ENCODE measurements at places on chromosomes 11 and 22. TPM values are rescaled to one million over a fixed set of nuclear protein-coding genes. Genes with fewer than 3 reads are reported as not detected.

Gene OR4P4
- not detected for total RNA-seq

Gene GGTLC3
- not detected for total RNA-seq

Gene NAALADL1
- 32.8 TPM for total RNA-seq

Gene TBC1D22A
- total RNA-seq = 18.9 TPM

Gene PRODH
- 0.72 TPM for total RNA-seq

Gene PATZ1
- total RNA-seq = 12.7 TPM

Gene KDM4E
- not detected for total RNA-seq

Gene MS4A4E
- total RNA-seq = not detected

Gene NLRX1
- total RNA-seq = 13.6 TPM

Gene RAB39A
- total RNA-seq = not detected

Gene BLID
- 0.34 TPM for total RNA-seq

Gene C22orf23
- total RNA-seq = not detected

Gene APOL4
- total RNA-seq = not detected

Gene TCN1
- total RNA-seq = 0.08 TPM

Gene CHADL
- 3.5 TPM for total RNA-seq

Gene TSPAN18
- total RNA-seq = not detected

Gene LUZP2
- not detected for total RNA-seq

Gene FIBIN
- total RNA-seq = 0.46 TPM

Gene MRGPRX3
- total RNA-seq = 45.6 TPM

Data from hair follicular keratinocyte (primary cell).